AG08395 (cell line): ENCODE measurements at places on chromosomes 12 and 14.
A peak's percentile ranks its signal among the peaks of the same experiment; 100 is the strongest.

DNA sequence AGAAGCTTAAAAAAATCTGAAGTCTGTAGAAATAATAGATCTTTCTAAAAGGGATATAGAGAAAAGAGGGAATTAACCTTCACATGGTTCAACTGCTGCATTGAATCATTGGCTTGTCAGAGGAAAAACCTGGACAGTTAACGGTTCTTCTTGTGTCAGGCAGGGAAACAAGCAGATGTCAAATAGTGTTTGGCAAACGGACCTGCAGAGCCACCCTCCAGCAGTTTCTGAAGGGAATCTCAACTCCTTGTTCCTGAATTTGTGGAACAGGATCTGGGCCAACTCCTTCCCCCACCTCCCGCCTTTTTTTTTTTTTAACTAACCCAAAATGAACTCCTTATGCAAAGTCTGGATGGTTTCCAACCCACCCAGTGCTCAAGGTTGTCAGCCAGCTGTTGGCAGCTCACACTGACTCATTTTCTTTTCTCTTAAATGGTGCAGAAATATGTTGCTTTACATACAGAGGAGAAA, 187.3 kb downstream of the CAND1 start:
- DNase-seq, result peak; percentile 62

DNA sequence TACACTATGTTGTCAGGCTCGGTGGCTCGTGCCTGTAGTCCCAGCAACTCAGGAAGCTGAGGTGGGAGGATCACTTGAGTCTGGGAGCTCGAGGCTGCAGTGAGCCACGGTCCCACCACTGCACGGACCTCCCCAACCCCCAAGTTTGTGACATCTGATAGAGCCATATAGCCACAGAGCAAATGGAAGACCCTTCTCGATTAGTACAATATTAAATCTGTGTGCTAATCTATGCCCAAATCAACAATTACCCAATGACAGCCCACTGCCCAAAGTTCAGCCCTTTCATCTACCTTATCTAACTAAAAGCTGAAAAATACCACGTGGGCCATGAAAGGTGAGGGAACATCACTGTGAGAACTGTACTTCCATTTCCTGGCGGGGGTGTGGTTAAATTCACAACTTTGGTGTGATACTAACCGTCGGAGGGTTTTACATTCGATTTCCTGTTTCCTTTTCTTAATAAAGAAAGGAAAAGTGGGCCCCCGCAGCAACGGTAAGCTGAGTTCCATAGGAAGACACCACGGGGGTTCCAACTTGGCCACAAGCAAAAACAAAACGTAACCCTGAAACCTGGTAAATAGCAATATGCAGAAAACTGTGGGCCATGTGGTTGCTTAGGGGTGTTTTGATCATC, 31.2 kb upstream of the FOS start:
- DNase-seq, result no peak

DNA sequence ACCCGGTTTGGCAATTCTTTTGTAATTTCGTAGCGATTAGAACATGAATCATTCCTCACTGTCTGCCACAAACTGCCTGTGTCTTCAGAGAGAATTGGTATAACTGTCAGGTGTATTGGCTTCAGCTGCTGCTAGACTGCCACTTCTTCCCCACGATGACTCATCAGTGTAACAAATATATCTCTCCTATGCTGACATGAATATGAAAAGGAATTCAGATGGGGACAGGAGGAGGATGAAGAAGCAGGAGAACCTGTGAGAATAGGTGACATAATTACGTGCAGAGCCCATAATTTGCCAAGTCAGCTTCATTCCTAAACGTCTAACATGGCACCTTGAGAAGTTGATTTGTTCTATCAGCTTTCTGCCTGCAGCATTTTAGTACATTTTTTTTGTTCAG, 64.9 kb downstream of the FRMD6 start:
- DNase-seq, result no peak

DNA sequence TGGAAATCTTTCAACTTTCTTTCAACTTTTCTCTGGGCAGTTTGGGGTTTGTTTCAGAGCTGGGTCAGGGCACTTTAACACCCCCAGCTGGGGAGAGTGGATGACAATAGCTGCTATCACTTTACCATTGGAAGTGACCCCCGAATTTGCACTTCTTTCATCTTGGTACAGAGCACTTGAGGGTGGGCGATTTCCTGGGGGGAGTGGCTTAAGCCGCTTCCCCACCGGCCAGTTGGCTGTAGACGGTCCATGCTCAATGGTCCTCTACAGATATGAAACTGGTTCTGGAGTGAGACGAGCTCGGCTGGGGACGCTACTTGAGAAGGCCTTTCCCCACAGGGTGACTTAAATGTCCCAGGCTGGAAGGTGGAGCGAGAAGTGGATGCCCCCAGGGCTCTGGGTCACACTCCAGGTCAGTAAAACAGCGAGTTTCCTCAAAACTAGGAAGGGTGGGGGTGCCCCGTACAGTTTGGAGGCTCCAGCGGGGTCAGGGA, at the start of gene VRTN:
TSS of gene VRTN (plus strand) at position 231 of the 494 bp plus-strand sequence. CDS start 8,313 bp downstream, outside the sequence.
- no peak for DNase-seq
